ENCODE measurements at places on chromosomes 16 and 17.

DNA sequence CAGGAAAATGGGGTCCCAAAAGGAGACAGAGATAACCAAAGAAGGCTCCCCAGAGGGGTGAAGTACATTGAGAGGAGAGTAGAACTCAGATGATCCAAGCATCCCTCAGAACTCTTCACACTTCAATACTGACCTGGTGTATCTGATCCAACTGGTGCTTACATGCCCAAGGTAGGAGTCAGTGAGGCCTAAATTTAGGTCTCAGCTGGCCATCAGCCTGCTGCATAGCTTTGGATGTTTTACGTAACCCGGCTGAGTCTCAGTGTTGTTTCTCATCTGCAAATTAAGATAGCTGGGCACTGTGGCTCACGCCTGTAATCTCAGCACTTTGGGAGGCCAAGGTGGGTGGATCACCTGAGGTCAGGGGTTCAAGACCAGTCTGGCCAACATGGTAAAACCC is 11.6 kb upstream of the GOSR2 start:
- DNase-seq: no peak

DNA sequence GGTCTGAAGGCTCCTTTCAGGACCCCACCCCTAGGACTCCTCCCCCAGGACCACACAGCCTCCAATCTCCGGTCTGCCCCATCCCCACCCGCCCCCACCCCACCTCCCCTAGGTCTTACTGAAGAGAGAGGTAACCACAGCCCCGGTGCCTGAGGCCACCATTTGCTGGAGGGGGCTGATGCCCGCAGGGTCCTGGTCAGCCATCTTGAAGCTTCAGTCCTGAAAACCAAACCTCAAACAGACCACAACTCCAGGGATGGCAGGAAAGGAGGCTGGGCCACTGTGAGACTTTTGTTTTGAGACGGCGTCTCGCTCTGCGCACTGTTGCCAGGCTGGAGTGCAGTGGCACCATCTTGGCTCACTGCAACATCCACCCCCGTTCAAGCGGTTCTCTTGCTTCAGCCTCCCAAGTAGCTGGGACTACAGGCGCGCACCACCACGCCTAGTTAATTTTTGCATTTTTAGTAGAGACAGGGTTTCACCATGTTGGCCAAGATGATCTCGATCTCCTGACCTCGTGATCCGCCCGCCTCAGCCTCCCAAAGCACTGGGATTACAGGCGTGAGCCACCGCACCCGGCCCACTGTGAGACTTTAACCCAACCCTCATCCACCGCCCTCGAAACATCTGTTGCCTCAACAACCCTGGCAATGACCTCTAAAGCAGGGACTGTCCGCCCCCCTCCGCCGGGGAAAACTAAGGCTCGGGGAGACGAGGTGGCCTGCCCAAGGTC is 1.1 kb downstream of the SLC25A39 start:
- DNase-seq: no peak

DNA sequence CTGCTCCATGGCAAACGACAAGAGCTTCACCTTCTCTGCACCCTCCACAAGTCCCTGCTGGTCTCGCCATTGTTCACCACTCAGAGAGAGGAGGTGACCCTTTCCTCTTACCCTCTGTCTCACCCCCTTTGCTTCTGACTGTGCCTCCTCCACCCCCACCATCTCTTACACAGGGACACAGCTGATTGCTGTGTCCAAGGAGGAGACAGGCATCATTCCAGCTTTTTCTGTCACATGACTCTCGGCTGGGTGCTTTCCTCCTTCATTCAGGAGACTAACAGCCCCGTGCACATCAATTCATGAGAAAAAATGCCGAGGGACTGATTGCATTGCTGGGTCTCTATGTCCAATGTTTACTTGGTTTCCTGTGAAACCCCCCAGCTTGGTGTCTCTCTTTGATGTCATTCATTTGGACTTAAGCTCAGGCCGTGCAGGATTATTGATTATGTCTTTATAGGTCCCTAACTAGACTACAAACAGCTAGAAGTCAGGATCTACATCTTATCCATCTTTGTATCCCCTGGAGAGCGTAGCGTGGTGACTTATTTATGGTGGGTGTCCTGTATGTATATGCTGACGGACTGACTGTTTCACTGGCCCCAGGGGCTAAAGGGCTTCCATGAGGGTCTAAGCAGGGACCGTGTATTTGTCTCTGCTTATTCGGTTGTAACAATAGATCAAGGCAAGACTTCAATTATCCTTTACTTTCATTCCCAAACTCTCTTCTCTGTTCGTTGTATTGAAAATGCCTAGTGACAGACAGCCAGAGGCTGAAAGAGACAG is 82.2 kb upstream of the CDH13 start:
- no peak for DNase-seq

- no peak for DNase-seq
Observed at GRCh38 chr17:3911271-3912053, 4.8 kb downstream of the P2RX1 start.

GRCh38 chr17:52790359-52790955 is 631.9 kb upstream of the CA10 start:
- no peak for DNase-seq

DNA sequence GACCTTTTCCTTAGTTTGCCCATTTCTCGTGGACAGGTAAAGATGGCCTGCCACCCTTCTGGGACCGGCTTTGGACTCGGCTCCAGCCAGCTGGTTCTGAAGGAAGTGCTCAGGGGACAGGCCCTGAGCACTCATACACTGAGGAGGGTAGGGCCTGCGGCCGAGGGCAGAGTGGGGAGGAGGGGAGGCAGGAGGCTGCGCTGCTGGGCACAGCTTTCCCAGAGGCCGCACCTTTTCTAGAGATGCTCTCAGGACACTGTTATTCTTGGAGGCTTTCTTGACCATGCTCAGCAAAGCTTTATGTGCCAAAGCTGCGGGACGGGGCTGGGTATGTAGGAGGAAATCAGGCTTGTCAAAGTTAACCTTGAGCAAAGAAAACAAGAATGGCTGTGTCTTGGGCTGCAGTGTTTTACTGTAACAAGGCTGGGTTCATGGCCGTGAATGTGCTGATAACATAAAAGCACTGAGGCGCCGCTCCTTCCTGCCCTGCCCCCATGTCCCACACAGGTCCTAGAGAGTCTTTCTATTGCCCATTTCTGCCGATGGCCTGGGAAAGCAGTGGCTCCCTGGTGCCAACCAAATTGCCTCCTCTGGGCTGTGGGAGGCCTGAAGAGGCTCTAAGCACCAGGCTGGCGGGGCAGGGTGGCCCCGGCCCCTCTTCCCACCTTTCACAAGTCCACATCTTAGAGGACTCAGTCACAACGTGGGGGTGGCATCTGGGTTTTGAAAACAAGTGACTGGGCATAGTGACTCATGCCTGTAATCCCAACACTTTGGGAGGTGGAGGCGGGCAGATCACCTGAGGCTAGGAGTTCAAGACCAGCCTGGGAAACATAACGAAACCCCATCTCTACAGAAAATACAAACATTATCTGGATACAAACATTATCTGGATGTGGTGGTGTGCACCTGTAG is 22.3 kb upstream of the TIMP2 start:
- DNase-seq: no peak

GRCh38 chr16:74999609-75000480 is 1.0 kb downstream of the ZNRF1 start:
- DNase-seq: peak; percentile 79

DNA sequence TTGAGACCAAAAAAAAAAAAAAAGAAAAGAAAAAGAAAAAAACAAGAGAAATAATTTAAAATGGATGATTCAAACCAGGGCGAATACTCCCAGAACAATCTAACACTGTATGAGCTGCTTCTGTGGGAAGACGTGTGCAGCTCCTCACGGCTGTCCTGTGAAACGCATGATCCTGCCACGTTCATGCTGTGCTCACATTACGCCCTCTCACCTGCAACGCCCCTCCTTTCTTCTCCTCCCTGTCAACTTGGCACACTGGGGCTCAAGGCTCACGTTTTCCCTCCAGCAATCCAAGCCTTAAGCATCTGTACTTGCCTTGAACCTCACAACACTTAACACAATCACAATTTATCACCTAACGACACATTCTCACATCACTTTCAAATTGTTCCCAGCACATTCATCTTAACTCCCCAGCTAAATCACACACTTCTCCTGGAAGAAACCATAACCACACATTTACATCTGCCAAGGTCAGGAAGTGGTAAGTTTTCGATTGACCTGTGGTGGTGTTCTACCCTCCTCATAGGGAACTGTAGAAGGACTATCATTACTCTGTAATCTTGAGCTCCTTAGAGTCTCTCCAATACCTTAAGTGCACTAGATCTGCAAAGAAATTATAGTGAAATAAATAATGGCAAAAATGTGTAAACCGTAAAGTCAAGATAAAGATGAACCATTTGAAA is 29.1 kb downstream of the MBTPS1 start:
- no peak for DNase-seq

GRCh38 chr17:2947996-2948550 is 115.3 kb downstream of the OR1D5 start:
- DNase-seq: peak; percentile 42

GRCh38 chr16:89721546-89722391 is 432 bp downstream of the ZNF276 start:
- DNase-seq: peak; percentile 90

DNA sequence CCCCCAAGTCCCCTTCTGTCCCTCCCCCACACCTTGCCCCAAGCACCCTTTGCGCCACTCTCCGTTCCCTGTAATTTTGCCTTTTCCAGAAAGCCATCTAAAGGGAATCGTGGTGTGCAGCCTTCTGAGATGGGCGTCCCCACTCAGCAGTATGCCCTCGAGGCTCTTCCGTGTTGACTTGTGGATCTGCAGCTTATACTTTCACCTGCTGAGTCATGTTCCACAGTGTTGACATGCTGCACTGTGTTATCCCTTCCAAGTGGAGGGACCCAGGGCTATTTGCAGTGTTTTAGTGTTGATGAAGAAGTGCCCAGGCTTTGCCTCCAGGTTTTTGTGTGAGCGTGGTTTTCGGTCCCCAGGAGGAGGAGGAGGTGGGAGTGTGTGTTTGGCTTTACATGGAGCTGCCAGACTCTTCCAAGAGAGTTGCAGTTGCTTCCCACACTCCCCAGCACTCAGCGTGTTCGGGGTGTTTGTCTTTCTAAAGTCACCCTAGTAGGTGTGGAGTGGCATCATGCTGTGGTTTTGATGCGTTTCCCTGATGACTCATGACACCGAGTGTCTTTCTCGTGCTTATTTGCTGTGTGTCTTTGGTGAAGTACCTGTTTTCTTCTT is 32.1 kb upstream of the JPT2 start:
- no peak for DNase-seq

DNA sequence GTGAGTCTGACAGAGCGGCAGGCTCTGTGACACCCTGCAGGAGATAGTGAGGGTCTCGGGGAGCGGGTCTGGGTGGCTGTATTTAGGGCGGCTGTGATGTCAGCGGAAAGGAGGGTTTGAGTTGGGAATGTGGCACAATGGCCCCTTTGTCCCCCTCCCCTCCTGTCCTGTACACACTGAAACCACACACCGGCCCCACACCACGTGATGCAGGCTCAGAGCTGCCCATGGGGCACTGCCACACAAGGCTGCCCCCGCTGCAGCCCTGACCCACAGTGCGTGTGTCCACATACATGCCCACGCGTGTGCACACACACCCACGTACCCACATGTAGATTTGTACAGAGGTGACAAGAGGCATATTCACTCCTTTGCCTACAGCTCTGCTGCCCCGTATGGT is 15.3 kb downstream of the SGCA start:
- no peak for DNase-seq

- DNase-seq: no peak
Observed at GRCh38 chr16:68487203-68487514, 38.9 kb upstream of the SMPD3 start.

DNA sequence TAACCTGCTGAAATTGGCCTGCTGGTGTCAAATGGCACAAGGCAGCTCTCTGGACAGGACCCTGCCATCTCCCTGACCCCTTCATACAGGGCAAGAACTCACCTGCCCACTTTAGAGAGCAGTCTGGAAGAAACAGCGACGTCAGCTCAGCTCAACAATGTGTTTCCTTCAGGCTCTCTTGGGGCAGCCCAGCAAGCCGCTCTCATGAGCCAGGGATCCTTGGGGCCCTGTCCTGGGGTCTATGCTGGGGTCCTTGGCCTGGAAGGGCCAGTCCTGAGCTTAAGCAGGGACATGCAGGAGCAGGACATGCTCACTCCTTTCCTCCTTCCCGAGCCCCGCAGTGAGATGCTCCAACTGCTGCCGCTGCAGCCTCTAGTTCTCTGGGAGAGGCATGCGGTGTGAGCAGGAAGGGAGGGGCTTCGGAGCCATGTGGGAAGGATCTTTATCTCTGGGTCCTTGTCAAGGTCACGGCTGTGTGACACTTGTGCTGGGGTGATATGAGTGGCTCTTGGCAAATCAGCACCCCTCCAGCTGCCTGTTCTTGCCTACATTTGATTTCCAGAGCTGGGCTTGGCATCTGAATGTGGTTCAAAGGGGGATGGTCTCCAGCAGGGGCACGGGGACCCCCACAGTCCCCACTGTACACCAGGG is 3.4 kb downstream of the C1QTNF1 start:
- DNase-seq: peak; percentile 63

GRCh38 chr17:58639681-58640080 is 52.2 kb downstream of the TEX14 start:
- DNase-seq: no peak

GRCh38 chr17:48155889-48156611 is 48.5 kb downstream of the SNX11 start:
- no peak for DNase-seq

GRCh38 chr16:87057951-87058560 is 259.1 kb downstream of the C16orf95 start:
- no peak for DNase-seq

GRCh38 chr16:648071-648780 is 939 bp upstream of the WDR90 start:
- peak; percentile 88 for DNase-seq
